ENCODE measurements at places on chromosomes 12 and 14.

- DNase-seq: no peak
These were observed 56.8 kb downstream of the SLC15A4 start for GRCh38 chr12:128766738-128767501.

DNA sequence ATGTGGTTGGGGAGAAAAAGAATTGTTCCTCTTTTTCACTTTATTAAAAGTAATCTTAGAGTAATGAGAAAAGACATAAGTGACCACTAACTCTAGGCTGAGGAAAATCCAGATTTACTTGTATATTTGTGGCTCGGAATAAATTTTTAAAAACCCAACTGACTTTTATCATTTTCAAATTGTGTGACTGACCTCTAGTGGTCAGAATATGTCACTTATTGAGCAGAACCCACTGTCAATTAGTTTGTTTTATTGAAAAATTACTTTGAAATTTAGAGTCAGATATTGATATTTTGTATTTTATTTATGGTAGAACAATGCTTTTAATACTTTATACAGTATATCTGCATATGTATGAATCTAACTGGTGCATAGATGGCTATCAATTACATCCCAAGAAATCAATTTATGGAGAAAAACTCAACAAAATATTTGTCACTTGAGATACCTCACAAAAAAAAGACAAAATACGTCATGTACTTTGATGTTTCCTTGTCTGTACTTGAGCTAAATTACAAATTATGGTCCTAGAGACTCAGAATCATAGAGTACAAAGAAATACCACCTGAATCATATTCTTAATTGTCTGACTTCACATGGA lies 229.4 kb downstream of the CNTN1 start:
- DNase-seq: no peak

DNA sequence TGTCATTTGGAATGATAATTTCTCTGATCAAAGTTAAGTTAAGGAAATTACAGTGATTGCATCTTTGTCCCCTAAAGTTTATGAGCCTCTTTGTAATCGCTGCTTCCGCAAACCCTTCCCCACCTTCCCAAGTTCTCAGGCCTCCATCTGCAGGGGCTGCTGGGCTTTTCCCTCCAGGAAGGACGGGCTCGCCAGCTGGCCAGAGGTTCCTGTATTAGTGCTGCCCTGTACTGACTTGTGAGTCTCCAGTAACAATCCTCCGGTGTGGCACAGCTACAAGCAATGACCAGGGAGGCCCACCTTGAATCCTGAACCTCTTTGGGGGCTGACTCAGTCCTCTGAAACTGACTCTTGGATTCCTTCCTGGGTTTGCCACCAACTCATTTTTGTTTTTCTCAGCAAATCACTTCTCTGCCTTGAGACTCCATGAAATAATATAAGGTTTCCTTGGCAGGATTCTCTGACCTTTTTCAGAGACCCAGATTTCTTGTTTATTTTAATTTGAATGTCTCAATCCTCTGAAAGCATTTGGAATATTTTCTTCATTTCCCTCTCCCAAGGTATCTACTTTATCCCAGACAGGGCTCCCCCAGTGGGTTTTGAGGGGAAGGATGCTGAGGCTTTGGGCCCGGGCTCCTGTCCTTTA lies 398.6 kb downstream of the ZFP36L1 start:
- no peak for DNase-seq

- DNase-seq: no peak
These were observed 2.2 kb downstream of the RIN3 start for GRCh38 chr14:92515546-92516343.

DNA sequence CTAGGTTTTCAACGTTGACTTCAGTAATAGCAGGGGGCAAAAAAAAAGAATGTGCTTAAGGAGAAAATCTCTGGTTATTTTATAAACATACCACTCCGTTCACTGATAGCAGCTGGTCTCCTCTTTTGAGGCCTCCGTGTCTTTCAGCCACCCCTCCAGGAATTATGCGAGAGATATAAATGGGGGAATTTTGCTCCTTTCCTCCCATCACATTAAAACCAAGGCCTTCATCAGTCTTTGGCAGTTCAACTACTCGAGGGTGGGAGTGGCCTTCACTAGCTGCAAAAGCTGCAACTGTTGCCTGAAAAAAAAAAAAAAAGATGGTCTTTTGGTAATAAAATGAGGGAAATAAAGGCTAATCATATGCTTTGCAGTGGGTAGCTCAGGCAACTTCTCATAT lies 92.1 kb downstream of the LIN7A start:
- no peak for DNase-seq

DNA sequence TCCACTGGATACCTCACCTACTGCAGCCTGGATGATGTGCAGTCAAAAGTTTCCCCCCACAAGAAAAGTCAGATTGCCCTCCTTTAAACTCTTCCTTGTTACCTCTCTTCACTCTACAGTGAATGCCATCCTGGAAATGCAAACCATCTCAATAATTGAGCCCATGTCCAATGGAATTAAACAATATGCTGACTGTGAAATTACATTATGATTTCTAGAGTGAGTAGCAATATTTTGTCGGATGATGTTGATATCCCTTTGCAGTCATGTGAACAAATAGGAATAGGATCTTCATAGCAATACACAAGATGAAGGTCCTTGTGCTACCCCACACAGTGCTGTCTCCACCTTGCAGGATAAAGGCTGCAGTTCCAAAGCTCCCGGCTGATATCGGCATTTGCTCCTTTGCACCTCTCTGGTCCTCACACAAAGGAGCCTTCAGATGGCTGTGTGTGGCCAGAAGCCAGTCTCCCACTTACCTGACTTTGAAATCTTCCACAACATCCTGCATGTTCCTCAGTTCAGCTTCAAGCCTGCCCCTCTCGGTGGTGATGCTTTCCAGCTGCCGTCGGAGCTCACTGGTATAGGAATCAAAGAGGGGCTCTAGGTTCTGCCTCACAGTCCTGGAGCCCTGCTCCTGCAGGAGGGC lies 1.5 kb downstream of the KRT75 start:
- no peak for DNase-seq

GRCh38 chr14:22896760-22897159 lies 13.7 kb downstream of the REM2 start:
- DNase-seq: no peak

- no peak for DNase-seq
These were observed 444.4 kb upstream of the ATP2B1 start for GRCh38 chr12:90152897-90153624.

- DNase-seq: peak; percentile 83
These were observed at the start of gene PSMC1 for GRCh38 chr14:90256354-90257131. Gene PSMC1, plus strand, starts transcription at chr14:90256553. Its CDS starts 45 bp downstream, at chr14:90256598.

DNA sequence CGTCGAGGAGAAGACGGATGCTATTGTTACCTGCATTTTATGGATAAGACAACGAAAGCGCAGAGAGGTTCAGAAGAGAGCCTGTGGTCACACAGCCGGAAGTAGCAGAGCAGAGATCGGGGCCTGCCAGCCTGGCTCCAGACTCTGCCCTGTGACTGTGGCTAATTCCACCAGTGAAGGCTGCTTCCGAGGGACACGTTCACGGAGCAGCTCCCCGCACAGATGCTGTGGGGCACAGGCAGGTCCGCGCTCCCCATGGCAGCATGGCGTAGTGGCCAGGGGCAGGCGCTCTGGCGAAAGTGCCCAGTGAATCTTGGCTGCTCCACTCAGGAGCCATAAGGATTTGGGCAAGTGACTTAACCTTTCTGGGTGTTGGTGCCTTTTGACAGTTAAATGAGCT lies 9.8 kb downstream of the RIMBP2 start:
- no peak for DNase-seq

GRCh38 chr14:75510547-75510946 lies 11.7 kb upstream of the BATF start:
- no peak for DNase-seq

- DNase-seq: no peak
These were observed 80.4 kb downstream of the DUSP16 start for GRCh38 chr12:12482150-12482761.

DNA sequence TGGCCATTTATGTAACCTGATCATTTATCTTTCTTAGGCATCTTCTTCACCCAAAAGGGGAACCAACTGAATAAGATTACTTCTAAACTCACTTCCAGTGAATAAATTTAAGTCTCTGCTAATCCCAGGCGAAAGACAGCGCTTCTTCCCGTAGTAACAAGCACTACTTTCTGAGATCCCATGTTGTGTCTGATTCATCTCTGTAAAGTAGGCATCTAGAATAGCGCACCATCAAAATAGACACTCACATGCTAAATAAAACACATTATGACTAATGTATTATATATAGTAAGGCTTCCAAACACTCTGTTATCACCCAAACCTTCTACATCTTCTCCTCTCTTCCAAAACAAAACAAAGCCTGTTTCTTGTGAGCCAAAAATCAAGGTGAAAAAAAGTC lies 15.1 kb downstream of the GTF2A1 start:
- DNase-seq: no peak

DNA sequence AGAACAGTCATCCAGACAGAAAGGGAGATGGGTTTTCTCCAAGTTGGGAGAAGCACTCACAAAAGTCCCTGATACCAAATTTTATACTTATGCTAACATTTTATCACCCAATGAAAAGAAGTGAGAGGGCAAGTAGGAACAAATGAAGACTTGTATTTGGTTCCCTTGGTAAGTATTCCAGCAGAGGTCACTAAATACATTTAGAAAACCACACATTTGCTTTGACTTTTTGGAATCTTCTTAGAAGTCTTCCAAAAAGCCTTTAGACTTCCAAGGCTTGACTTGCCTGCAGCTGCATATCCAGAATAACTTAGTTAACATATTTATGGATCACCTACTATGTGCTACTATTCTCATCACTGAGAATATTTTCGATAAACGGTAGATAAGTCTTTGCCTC lies 3.1 kb upstream of the GYS2 start:
- no peak for DNase-seq

GRCh38 chr12:12889701-12890100 lies 1.7 kb upstream of the GPRC5A start:
- DNase-seq: no peak

- no peak for DNase-seq
These were observed 12.8 kb upstream of the WSB2 start for GRCh38 chr12:118073768-118074167.

DNA sequence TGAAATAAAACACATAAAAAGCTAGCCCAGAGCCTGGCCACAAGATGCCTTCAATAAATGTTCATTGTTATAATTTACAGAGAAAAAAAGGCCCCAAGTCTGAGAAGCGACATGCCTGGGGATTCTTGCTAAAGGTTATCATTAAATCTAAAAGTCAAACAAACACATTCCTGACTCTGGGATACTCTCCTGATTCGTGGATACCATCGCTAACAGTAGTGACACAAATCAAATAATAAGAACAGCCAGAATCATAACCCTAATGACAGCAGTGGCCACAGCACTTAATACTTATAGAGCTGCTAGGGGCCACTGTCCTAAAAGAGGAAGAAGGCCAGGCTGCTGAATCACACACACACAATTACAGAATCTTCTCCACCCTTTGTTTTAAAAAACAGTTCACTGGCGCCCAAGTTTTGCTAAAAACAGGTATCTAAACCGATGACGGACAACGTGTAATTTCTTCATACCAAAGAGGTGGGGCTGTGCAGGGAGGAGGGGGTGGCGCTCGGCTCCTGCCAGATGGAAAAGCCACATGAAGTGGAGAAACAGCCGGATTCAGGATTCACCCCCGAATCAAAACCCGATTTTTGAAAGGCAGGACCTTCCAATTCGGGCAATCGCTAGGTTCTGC lies 1.2 kb downstream of the CLIP1 start:
- DNase-seq: no peak

GRCh38 chr12:76634133-76634532 lies 74.6 kb upstream of the OSBPL8 start:
- no peak for DNase-seq

DNA sequence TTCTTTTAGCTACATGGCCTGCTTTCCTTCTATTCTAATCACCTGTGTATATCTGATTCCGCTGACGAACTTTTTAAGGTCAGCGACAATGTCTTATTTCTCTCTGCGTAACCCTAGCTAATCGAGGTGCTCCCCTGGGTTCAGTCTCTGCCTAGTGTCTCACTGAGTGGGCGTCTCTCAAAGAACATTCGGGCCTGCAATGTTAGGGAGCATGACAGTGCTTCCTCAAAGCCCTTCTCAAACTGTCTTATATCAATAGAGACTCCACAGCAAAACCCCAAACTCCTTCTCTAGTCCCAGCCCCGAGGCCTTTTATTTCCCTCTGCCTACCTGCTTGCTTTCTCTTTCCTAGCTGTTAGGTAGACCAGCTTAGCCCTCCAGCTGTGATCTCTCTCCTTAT lies 13.7 kb upstream of the RPS6KL1 start:
- DNase-seq: no peak

- no peak for DNase-seq
These were observed 46.0 kb upstream of the PLBD1 start for GRCh38 chr12:14613718-14614117.
